NCI-H146 (cell line): ENCODE measurements at places on chromosomes 11 and 22.

DNA sequence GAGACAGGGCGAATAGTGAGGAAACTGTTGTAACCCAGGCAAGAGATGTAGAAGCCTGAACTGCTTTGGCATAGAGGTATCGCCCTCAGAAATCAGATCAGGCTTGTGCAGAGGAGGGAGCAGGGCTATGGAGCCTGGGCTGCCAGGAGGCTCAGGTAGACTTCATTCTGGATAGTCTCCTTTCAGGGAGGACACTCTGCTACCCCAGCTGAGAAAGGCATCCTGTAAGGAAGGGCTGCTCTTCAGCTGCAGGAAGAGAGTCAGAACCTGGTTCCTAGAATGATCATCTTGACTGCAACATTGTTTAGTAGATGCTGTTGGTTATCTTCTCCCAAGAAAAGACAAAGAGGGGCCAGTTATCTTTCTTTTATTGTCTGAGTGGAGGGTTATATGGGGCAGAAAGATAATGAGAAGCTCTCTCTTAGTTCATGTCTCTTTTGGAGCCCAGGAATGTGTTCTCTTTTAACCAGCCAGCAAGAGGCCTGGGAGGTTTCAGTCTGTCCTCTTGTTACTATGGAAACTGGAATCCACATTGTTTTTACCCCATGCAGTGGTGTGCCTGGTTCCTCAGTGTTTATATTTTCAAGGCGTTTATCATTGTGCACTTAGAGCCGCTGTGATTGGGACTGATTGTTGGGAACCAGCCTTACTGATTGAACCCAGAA, 95.7 kb downstream of the STIM1 start:
- no peak for DNase-seq

DNA sequence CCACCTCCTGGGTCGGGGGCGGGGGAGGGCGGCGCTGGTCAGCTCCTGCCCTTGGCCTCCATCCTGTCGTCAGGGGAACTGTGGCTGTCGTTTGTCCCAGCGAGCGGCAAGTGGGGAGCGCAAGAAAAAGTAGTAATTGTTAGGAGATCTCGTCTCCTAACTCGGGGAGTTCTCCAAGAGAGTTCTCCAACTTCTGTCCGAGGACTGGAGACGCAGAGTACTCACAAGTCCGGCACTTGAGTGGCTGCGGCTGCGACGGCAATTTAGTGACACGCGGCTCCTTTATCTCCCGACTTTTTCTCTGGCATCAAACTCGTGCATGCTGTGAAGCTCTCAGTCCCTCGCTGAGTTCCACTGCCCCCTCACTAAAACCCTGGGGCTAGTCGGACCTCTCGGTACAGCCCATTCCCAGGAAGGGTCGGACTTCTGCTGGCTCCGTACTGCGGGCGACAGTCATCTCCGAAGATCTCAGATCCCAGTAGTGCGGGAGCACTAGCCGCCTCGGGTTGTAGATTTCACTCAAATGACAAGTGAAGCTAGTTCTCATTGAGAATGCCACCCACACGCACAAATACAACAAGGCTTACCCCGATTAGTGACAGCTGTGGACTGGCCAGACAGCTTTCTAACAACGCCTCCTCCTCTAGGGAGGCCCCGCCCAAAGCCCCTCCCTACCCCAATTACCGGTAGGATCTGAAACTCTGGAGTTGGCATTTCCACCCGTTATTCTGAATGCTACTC, at the start of gene PGR:
Gene PGR (minus strand): TSS at position 611 of the 741 bp plus-strand sequence. CDS start 743 bp downstream, outside the sequence.
- no peak for DNase-seq

- DNase-seq, result no peak
Observed at GRCh38 chr11:115515647-115516395, 11.6 kb upstream of the CADM1 start.

DNA sequence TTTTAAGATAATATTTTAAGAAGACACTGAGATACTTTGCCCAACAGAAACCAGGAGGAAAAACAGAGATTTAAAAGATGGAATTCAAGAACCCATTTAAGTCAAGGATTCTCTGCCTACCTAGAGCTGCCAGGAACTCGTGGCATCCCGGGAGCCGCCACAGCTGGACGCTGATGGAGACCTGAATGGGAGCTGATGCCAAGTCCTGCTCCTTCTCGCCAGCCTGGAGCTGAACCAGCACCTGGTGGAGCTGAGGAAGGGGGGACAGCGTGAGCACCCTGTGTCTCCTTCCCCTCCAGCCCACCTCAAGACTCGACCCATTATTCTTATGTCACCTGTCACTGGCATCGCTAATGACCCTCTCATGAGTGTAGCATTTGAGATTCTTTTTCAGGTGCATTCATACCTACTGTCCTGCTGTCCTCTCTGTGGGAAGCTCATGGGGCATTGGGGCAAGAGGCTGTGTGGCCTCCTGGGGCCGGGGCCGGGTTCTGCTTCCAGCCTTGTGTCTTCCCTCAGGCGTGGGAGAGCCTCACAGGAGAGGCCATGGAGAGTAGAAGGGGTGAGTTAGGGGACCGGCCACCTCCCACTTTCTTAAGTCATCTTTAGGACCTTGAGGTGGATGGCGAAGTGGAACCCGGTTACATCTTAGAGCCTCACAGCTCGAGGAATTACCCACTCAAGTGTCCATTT, 70.8 kb upstream of the PITPNB start:
- DNase-seq, result no peak

GRCh38 chr11:65516135-65516968, 8.5 kb upstream of the SCYL1 start:
- no peak for DNase-seq
